ENCODE measurements at places on chromosomes 5 and 9. TPM values are rescaled to one million over a fixed set of nuclear protein-coding genes. Genes with fewer than 3 reads are reported as not detected.
A peak's percentile ranks its signal among the peaks of the same experiment; 100 is the strongest.

GRCh38 chr9:102360846-102361245 lies 622.4 kb upstream of the GRIN3A start:
- DNase-seq = no peak

The PCDHGB6 gene
- 2.8 TPM for total RNA-seq

GRCh38 chr5:90957906-90958305 lies 399.3 kb downstream of the ADGRV1 start:
- no peak for DNase-seq

DNA sequence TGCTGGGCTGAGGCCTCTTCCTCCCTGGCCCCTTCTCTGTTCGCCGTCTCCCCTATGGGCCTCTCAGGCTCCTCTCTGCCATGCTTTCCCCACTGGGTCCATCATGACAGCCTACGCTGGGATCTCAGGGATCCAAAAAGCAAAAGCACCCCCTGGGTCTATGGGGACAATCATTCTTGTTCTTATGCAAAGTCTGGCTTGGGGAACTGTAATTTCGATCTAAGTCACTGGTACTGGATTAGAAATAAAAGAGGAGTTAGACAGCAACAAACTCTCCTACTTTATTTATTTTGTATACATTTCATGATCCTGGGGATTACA lies 86.6 kb downstream of the SLC38A9 start:
- no peak for DNase-seq

DNA sequence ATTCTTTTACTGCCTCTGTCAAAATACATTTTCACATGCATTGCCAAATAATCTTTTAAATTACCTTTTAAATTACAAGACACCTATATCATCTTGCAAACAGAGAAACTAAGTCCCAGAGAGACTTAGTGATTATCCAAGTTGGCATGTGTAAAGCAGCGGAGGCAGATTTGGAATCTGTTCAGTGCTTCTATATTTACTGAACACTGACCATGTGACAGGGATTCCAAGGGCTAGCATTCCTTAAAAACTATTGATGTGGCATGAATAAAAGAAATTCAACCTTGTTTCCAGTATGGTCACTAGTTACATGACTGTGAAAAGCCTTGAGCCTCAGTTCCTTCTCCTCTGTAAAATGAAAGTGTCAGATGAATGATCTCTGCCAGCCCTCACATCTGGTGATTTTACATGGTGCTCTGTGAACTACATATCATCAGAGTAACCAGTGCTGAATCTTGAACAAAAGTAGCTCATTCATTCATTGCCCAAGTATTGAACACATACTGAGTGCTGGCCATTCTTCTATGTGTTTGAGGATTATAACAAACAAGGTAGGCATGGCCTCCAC lies 71.9 kb upstream of the PPP1R2B start:
- no peak for DNase-seq

- no peak for DNase-seq
Measured at GRCh38 chr5:79517601-79518000, 3.7 kb upstream of the HOMER1 start.

DNA sequence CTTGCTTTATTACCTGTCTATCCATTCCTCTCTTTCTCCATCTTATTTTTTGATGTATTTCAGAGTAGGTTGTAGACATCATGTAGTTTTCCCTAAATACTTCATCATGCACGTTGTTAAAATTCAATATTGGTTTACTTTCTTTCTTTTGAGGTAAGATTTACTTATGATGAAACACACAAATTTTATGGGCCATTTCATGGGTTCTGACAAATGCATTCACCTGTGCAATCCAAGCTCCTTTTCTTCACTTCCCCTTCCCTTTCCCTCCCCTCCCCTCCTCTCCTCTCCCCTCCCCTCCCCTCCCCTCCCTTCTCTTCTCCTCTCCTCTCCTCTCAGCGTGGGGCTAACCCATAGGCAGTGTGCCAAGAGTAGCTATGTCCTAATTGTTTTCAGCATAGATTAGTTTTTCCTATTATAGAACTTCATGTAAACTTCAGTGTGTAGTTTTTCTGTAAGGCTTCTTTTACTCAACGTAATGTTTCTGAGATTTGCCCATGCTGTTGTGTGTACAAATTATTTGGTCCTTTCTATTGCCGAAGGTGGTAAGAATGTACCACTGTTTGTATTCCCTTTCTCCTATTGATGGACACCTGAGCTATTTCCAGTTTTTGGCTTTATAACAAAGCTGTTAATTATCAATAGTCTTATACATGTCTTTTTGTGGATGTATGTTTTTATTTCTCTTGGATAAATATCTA lies 92.9 kb upstream of the CLINT1 start:
- no peak for DNase-seq

- DNase-seq = no peak
Measured at GRCh38 chr9:36402536-36402935, 2.5 kb upstream of the RNF38 start.

The TSSK1B gene
- total RNA-seq = under 0.01 TPM

The IFNA13 gene
- total RNA-seq = not detected

The LCN1 gene
- total RNA-seq = not detected

GRCh38 chr5:65880496-65881072 lies 45.8 kb upstream of the ERBIN start:
- no peak for DNase-seq

The TMEM174 gene
- not detected for total RNA-seq

- no peak for DNase-seq
Measured at GRCh38 chr9:8649160-8649559, 849.6 kb upstream of the DMAC1 start.

The TRMO gene
- total RNA-seq = 19.9 TPM

The PTGS1 gene
- 21.1 TPM for total RNA-seq

DNA sequence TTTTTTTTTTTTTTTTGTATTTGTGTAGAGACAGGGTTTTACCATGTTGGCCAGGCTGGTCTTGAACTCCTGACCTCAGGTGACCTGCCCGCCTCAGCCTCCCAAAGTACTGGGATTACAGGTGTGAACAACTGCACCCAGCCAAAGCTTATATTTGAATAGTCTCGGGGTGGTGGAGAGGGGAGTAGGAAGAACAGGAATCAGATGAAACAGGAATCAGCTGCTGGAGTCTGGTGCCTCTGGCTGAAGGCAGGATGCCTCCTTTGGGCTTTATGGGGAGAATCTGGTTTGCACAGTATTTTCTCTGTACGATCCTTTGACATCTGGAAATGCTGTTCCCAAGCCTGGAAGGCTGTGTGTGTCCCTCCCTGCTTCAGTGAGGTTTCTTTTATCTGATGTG lies 10.9 kb downstream of the C5orf52 start:
- no peak for DNase-seq

The GABRA1 gene
- not detected for total RNA-seq

GRCh38 chr5:147780924-147781573 lies 1.5 kb downstream of the JAKMIP2 start:
- no peak for DNase-seq

- DNase-seq = no peak
Measured at GRCh38 chr9:981491-981898, 5.0 kb downstream of the DMRT3 start.

DNA sequence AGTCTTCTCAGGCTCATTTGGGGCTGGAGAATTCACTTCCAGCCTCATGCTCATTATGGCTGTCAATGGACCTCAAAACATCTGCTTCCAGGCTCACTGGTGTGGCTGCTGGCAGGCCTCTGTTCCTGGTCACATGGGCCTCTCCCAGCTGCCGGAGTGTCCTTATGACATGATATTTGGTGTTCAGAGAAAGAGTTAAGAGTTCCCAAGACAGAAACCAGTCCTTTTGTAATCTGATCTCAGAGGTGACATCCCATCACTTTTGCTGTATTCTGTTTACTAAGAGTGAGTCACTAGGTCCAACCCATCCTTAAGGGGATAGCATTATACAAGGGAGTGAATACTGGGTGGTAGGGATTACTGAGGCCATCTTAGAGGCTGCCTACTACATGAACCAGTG lies 104.6 kb downstream of the CACNA1B start:
- no peak for DNase-seq

DNA sequence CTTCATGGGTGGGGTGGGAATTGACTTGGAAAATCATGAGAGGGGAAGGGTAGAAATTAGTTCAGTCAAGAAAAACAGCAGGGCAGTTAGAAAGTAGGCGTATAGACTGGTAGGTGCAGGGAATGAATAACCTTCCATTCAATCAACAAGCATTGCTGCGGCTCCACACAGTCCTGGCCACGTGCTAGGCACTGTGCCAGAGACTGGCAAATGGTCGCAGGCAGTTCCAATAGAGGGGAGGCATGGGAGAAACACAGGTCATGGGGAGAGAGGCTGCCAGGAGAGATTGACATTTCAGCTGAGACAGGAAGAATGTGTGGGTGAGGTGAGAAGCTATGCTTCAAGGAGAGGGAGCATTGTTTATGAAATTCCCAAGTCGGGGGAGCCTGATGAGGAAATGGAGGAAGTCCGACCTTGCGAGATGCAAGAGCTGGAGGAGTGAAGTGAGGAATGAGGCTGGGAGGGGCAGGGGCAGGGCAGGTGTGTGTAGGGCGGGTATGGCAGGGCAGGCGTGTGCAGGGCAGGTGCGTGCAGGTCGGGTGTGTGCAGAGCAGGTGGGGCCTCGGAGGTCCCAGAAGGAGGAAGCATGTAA lies 54.4 kb upstream of the PPARGC1B start:
- no peak for DNase-seq

DNA sequence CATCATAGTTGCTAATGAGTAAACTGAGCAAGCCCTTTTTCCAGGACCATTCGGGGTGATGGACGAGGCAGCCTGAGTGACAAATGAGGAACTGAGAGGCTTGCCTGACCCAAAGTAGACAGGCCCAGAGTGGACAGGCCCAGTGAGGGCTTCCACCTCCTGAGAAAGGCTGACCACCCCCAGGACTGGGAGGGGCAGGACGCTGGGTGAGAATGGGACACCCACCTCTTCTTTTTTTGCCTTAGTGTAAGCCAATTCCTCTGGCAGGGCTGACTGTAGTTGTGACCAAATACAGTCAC lies 68.3 kb downstream of the MACROH2A1 start:
- DNase-seq = no peak

- peak; percentile 51 for DNase-seq
Measured at GRCh38 chr5:154356020-154356655, 89.7 kb upstream of the SAP30L start.

The UGCG gene
- total RNA-seq = 104 TPM

DNA sequence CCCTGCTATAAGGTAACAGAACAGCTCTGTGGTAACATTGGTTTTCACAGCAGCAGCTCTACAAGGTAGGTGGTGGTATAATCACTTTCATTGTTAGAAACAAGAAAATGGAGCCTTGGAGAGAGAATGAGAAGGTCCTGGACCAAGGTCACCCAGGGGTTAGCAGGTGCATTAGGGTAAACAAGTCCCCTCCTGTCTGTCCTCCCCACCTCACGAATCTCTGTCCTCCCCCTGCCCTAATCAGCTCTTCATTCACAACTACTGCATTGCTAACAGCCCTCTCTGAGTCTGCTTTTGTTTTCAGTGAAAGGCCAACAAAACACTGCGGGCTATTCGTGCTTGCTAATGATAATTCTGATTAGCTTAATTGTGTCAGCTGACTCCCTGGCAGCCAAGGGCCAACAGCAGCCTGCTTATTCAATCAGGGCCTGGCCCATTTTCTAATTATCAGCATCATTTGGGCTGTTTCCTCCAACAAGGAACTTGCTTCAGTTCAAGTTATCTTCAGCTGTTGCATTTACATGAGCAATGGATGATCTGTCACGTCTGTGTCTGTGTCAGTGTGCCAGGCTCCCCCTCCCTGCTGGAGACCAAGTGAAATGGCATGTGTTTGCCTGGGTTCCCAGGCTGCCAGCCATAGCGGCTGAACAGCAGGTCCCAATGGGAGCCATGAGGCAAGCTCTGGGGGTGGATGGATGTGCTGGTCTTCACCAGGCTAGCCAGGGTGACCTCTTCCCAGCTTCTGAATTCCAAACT lies 56.7 kb upstream of the EQTN start:
- no peak for DNase-seq

- DNase-seq = no peak
Measured at GRCh38 chr5:40877371-40877988, 31.8 kb upstream of the C7 start.

The ANKRD55 gene
- total RNA-seq = not detected

- peak; percentile 75 for DNase-seq
Measured at GRCh38 chr5:174045470-174046025, at the start of gene NSG2. Gene NSG2, plus strand, starts transcription at chr5:174045706. Its CDS starts 1,050 bp downstream, at chr5:174046756.

DNA sequence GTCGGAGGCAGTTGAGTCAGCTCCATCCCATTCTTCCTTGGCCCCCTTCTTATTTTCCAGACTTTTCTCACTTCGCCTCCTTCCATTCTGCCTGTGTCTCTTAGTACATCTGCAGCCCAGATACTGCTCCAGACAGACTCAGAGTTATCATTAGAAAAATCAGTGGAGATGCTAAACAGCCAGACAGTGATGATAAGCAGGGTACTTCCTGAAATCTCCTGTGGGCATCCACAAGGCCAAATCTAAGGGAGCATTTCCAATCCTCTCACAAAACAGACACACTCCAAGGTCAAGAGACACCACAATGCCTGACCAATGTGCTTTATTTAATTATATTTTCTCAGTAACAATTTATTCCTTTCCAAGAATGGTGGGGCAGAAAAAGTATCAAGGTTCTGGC lies 14.5 kb upstream of the RLN1 start:
- DNase-seq = no peak

GRCh38 chr9:14428781-14429230 lies 114.9 kb upstream of the NFIB start:
- peak; percentile 69 for DNase-seq

GRCh38 chr9:112218908-112219307 lies 43.8 kb upstream of the SUSD1 start:
- no peak for DNase-seq

DNA sequence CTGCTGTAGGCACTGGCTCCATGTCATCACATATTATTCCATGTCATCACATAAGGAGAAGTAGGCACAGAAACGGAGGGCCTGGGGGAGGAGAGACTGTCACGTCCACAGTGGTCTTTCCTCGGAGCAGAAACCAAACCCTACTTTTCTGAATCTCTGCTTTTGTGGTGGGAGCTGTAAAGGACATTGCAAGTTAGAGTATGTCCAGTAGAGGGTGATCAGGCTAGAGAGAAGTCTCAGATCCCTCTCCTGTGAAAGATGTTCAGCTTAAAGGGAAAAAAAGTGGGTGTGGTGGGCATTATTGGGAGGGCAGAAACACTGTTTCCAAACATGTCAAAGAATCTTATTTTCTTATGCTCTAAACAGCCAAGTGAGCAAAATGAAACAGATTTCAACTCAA lies 19.4 kb upstream of the FBP2 start:
- no peak for DNase-seq

DNA sequence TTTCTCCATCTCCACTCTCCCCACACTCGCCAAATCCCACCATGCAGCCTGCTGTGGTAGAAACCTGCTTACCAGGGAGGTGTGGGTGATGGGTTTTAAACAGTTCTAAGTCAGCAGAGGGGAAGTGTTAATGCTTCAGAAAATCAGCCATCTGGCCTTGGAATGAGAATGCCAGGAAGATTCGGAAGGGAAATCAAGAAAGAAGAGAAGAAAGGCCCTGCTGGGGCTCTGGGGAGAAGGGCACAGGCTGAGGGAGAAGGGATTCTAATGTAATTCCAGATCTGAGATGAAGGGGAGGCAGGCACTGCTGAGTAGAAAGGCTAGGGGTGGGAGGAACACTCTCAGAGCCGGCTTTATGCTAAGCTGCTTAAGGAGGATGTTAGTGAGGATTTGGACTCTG lies 434.7 kb upstream of the DMAC1 start:
- DNase-seq = no peak
